ENCODE measurements at places on chromosomes 3 and 15.

DNA sequence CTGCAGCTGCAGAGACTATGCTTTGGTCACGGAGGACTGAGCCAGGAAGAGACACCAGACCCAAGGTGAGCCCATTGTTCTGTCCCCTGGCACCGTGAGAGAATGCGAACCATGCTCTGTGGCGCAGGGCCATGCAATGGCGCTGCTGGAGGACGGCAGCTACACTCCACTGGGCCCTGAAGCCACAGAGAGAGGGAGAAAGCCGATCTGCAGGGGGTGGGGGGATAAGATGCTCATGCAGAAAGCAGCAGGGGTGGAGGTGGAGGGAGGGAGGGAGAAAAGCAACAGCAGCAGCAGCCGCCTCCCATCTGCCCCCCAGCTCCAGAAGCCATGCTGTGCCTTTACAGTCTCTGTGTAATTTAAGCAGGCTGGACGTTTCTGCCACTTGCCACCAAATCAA lies 5.3 kb downstream of the BDH1 start:
- peaks cover 15% of the 10 kb centered on the region for H3K36me3 ChIP-seq
- H3K4me3 ChIP-seq = no peak overlapping the region
- peaks cover 26% of the 10 kb centered on the region for H3K4me1 ChIP-seq
- H3K27ac ChIP-seq = no peak overlapping the region

DNA sequence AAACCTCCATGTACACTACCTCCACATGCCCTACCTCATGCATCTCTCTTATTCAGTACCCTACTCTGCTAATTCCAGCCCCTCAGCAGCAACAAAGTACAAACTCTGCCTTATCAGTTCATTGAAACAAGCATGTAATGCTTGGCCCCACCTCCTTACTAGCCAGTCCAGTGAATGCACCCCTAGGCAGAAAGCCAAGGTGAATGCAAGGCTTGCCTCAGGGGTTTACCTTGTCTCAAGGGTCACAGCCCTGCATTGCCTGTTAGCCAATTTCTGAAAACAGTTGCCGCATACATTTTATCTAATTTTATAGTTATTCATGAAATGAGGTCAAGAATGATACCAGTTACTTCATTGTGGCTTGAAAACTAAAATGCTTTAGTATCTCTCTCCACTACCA lies 576.4 kb downstream of the FHIT start:
- no peak for DNase-seq
- no peak overlapping the region for H3K4me3 ChIP-seq
- no peaks in the 10 kb centered on the region for H3K4me1 ChIP-seq
- no peak overlapping the region for H3K27ac ChIP-seq
- peaks cover 4% of the 10 kb centered on the region for H3K36me3 ChIP-seq
- no peaks in the 10 kb centered on the region for H3K27me3 ChIP-seq

GRCh38 chr3:179414804-179415203 lies 36.5 kb downstream of the GNB4 start:
- no peak overlapping the region for H3K27ac ChIP-seq
- no peaks in the 10 kb centered on the region for H3K4me1 ChIP-seq
- H3K36me3 ChIP-seq = no peaks in the 10 kb centered on the region
- H3K27me3 ChIP-seq = no peaks in the 10 kb centered on the region

- no peaks in the 10 kb centered on the region for H3K36me3 ChIP-seq
- no peaks in the 10 kb centered on the region for H3K27me3 ChIP-seq
- DNase-seq = peak; percentile 4
- H3K4me1 ChIP-seq = peaks cover 16% of the 10 kb centered on the region
- no peak overlapping the region for H3K27ac ChIP-seq
These were observed 300.6 kb downstream of the SATB1 start for GRCh38 chr3:18124501-18124900.

- H3K27me3 ChIP-seq = no peaks in the 10 kb centered on the region
- H3K36me3 ChIP-seq = no peaks in the 10 kb centered on the region
- H3K27ac ChIP-seq = no peak overlapping the region
- no peak for DNase-seq
- H3K4me1 ChIP-seq = peaks cover 7% of the 10 kb centered on the region
- H3K4me3 ChIP-seq = no peak overlapping the region
These were observed 86.2 kb downstream of the MITF start for GRCh38 chr3:69825446-69825845.

GRCh38 chr15:60480888-60481287 lies 1.9 kb upstream of the ICE2 start:
- DNase-seq = no peak
- H3K36me3 ChIP-seq = peaks cover 26% of the 10 kb centered on the region
- H3K4me3 ChIP-seq = no peak overlapping the region
- H3K27ac ChIP-seq = no peak overlapping the region
- peaks cover 35% of the 10 kb centered on the region for H3K4me1 ChIP-seq

DNA sequence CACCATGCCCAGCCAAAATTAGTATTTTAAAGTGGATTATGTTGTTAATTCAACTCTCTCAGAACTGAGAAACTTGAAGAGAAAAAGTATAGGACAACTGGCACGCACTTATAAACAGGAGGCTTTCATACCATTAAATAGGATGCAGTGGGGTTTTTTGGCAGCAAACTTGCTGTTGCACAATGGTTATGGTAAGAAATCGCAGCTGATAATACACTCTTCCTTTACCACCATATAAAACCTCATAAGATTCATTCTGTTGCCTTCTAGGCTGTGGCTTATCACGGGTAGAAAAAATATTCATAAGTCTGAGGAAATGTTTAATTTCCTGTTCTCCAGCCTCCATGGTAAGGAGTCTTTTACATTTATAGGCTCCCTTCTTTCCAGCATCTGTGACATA lies 95.3 kb downstream of the TMCO5A start:
- no peaks in the 10 kb centered on the region for H3K27me3 ChIP-seq
- H3K36me3 ChIP-seq = no peaks in the 10 kb centered on the region
- H3K4me3 ChIP-seq = no peak overlapping the region
- H3K4me1 ChIP-seq = no peaks in the 10 kb centered on the region
- no peak overlapping the region for H3K27ac ChIP-seq

DNA sequence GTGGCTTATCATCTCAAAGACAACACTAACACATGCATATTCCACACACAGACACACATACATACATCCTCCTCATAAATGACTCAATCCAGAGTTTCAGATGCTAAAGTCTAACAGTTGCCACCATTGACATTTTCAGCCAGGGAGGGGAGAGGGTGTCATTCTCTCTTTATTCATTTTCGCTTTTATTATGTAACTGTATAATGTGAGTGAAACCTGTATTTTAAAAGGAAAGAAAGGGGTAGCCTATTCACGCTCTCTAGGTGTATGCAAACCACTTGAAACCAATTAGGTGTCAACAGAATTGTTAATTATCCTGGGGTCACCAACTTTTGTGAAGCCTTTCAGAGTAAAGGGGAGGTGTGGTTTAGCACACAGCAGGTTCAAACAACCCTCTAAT lies 1282.9 kb downstream of the ROBO2 start:
- H3K4me1 ChIP-seq = no peaks in the 10 kb centered on the region
- no peak for DNase-seq
- H3K36me3 ChIP-seq = no peaks in the 10 kb centered on the region
- no peak overlapping the region for H3K4me3 ChIP-seq
- no peaks in the 10 kb centered on the region for H3K27me3 ChIP-seq

- H3K4me3 ChIP-seq = no peak overlapping the region
- no peaks in the 10 kb centered on the region for H3K36me3 ChIP-seq
- H3K4me1 ChIP-seq = no peaks in the 10 kb centered on the region
- H3K27ac ChIP-seq = no peak overlapping the region
- peaks cover 12% of the 10 kb centered on the region for H3K27me3 ChIP-seq
These were observed 153.2 kb downstream of the CTNNB1 start for GRCh38 chr3:41352510-41352909.

DNA sequence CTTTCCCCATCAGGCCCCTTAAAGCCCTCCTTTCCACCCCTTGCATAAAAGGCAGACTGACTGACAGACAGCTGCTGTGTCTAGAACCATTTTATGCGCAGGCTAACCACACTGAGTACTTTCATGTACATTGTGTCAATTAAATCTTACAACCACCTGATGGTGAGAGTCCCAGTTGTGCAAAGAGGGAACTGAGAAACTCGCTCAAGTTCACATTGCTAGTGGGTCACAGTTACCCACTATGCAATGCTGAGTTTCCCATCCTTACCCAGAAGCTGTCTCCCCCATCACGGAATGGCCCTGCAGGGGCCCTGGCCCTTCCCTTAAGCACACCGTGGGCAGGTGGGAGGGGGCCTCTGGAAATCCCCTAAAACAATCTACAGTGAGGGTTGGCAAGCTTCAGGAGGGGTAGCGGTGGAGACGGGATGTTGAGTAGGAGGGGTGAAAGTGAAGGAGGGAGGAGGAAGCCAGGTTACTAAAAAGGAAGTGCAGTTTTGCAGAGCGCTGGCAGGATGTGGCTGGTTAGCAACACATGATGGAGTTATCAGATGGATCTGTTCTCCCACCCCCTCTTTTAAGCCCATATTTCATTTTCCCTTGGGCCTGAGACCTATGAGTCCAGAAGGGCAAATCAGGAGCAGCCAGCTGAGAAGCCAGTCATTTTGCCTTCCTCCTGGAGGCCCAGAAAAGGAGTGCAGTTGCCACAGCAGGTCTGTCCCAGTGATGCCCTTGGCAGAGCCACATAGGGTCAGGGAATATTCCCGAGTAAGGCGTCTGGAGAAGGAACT lies 30.0 kb downstream of the STARD5 start:
- H3K27me3 ChIP-seq = peaks cover 81% of the 10 kb centered on the region
- no peak for DNase-seq
- H3K27ac ChIP-seq = no peak overlapping the region
- H3K36me3 ChIP-seq = no peaks in the 10 kb centered on the region
- H3K4me3 ChIP-seq = no peak overlapping the region
